ENCODE measurements at places on chromosomes 7 and 10.

GRCh38 chr7:105017657-105018365, 3.8 kb downstream of the KMT2E start:
- DNase-seq: no peak

DNA sequence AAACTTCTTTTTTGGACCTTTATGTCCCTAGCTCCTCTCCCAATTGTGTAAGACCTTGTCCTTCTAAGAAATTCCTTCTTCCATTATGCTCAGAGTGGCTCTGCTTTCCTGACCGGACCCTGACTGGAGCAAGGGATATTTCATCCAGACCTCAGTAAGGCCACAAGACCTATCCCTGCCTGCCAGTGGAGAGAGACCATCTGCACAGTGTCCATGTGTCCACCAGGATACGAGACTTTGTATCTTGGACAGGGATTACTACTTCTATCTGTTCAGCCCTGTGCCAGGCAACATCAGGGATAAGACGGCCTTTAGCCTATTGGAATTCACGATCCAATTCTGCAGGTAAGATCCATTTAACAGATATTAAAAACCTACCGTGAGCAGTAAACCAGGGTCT, 7.2 kb upstream of the ATOH7 start:
- no peak for DNase-seq

DNA sequence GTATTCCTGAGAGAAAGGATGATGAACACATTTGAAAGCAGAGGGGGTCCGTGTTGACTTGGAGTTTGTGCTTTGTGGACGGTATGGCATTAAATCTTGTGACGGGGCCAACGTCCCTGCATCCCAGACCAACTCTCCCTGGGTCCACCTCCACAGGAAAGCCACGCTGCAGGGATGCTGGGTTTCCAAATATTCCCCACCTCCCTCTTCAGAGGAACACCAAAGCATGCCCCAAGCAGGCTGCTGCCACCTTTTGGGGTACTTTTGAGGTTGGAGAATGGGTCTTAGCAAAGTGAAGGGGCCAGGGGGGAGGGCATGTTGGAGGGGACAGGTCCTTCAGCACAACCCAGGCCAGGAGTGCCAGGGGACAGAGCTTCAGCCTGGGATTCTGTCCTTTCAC, 504.4 kb downstream of the TCERG1L start:
- no peak for DNase-seq

DNA sequence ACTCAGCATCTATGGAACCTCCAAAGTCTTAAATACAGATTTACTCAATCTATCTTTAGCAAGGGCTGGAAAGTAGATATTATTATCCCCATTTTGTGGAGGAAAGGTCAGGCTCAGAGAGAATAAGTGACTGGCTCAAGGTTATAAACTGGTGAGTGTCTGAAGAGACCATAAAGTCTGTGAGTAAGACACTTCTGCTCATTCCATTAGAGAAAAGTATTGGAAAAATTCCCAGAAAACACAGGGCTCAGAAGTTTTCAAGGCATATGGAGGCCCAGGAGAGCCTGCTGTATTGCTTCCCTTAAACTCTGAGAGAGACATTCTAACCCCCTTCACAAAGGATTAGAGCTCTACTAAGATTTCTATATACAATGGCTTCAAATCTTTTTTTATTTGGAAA, 134.8 kb downstream of the PCDH15 start:
- no peak for DNase-seq

DNA sequence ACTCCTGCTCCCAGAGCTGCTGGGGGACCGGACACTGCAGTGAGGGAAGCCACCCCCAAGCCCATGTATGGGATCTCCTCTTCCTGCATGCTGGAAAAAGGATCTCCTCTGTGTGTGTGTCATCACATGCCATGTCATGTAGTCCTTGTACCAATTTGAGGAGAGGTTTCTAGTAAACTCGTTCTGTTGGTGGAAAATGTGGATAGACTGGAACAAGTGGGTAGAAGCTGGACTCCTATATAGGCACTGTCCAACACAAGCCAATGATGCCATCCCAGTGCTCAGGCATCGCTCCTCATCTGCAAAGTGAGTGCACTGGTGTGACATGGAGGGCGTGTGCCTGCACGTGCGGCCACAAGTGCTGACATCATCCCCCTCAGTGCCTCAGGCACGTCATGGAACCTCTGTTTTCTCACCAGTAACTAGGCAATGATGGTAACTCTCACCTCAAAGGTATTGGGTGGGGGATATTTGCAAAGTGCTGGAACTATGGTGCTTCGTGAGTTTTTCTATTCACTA, 19.3 kb downstream of the MYO1G start:
- DNase-seq: peak; percentile 78

GRCh38 chr7:45670227-45670626, 96.1 kb downstream of the ADCY1 start:
- no peak for DNase-seq

DNA sequence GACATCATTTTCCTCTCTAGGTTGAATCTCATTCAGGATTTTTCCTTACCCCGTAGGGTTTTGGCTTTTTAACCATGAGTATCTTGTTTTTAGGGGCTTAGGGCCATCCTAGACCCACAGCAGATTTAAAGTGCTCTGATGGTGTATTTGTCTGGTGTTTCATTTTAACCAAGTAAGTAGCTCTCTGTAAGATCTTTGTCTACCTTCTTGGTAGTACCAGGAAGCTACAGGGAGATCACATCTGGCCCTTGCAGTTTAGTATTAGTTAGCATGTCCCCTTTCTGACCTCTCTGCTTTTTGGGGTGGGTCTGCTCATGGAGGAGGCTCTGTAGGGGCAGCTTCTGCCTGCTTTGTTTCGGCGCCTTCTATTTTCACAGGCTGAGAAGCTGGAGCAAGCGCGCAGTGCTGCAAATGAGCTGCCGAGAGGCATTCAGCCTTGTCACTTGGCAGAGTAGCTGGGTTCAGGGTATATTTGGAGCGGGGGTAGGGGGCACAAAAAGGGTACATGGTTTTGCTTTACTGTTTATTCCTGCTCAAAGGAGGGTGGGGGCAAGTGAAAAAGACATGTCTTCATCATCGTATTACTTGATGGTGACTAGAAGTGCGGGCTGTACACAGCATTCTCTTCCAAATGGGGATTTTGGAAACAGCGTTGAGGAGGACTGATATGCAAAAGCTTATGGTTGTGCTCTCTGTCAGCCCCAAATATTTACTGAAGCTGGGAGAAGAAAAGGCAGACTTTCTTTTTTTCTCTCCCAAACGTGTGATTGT, 146.3 kb downstream of the CELF2 start:
- peak; percentile 47 for DNase-seq

DNA sequence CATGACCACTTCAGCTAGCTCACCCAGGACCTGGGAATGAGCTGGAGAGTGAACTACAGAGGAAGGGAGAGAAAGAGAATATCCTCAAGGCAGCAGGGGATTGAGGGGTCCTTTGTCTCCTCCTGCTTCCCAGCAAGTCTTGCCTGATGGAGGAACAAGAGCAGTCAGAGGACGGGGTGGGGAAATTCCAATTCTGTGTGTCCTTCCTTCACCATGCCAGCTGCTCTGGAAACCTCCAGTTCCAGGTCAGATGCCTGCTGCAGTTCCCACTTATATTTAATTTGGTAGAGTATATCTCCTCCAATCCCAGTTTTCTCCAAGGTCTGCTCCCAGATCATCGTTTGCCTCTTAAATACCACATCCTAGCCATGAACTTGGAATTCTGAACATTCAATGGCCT, 21.4 kb upstream of the LEP start:
- no peak for DNase-seq

GRCh38 chr10:20993830-20994527, 96.9 kb upstream of the NEBL start:
- DNase-seq: no peak

DNA sequence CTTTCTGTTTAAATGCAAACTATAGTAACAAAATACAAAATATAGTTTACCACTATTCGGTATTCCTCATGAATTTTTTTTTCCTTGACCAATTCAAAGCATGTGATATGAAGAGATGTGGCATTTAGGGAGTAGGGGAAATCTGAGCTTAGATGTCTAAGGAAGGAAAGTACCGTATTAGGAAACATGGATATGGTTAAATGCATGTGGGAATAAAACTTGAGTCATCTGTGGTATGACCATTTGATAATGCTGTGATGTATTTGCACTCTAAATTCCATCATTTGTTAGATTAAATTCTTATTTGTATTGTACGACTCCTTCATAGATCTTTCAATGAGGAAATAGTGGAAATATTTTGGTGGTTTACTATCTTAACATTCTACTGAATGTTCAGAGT, 19.7 kb downstream of the AHR start:
- no peak for DNase-seq

- DNase-seq: no peak
Observed at GRCh38 chr7:27991006-27991528, 189.5 kb downstream of the JAZF1 start.

GRCh38 chr10:111109501-111110242, 32.8 kb downstream of the ADRA2A start:
- DNase-seq: no peak

GRCh38 chr10:66877361-66877760, 48.5 kb upstream of the LRRTM3 start:
- no peak for DNase-seq

GRCh38 chr7:151058781-151059366, 515 bp upstream of the SLC4A2 start:
- no peak for DNase-seq

GRCh38 chr10:85433248-85433647, 933.3 kb downstream of the GRID1 start:
- DNase-seq: no peak

DNA sequence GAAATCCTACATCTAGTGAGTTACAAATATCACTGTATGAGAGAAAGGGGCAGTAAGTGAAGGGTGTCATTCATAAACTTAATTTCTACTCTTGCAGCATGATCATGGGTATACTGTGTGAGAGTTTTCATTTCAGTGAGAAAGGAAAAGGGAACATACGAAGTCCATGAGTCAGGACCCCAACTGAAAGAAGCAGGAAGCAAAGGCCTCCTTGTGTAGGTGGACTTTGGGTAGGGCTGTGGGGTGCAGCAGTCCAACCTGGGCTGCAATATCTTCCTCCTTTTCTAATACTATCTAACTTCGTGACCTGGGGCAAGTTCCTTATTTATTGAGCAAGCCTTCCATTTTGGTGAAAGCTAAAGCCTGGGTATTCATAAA, 248.2 kb upstream of the TCF7L2 start:
- no peak for DNase-seq

- DNase-seq: no peak
Observed at GRCh38 chr10:33310853-33311252, 23.6 kb downstream of the NRP1 start.
